T-helper 2 cell treated with Interferon-gamma antibody and Interleukin-4, amounts not matched to agents 5 μg/mL and 100 μg/mL, for 36 hours (primary cell): ENCODE measurements at places on chromosomes 3 and 15.

DNA sequence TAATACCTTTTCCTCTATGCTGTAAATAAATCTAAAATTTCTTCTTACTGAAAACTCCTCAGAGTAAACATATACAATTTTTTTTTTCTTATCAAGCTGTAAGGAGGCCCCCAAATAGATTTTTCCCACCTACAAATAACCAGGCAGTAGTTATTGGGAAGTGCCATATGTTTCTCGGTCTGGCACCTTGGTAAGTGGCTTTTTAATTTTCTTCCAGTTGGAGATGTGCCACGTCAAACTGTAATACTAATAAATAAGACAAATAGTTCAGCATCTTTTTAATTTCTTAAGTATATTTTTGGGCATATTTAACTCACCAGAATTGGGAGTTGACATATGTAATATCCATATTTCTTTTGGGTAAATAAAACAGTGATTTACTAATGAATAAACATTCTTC, 346.3 kb downstream of the DIPK2A start:
- H3K27ac ChIP-seq: no peak overlapping the region
- DNase-seq: no peak
- peaks cover 2% of the 10 kb centered on the region for H3K27me3 ChIP-seq
- H3K4me3 ChIP-seq: no peak overlapping the region

DNA sequence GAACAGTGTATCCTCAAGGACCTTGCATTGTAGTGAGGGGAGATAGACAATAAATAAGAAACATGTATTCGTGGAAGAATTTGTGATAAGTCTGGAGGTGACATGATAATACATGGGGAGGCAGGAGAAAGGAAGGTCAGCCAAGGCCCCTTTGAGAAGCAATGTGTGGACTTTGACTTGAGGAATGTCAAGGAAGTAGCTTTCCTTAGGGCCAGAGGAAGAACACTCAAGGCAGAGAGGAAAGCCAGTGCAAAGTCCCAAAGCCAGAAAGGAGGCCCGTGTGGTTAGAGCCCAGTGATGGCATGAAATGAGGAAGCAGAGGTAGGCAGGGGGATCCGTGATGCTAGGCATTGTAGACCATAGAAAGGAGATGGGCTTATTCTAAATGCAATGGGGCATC, 192.2 kb downstream of the NR1D2 start:
- DNase-seq: no peak
- H3K4me3 ChIP-seq: no peak overlapping the region
- H3K27me3 ChIP-seq: no peaks in the 10 kb centered on the region
- no peaks in the 10 kb centered on the region for H3K4me1 ChIP-seq
- no peaks in the 10 kb centered on the region for H3K36me3 ChIP-seq

DNA sequence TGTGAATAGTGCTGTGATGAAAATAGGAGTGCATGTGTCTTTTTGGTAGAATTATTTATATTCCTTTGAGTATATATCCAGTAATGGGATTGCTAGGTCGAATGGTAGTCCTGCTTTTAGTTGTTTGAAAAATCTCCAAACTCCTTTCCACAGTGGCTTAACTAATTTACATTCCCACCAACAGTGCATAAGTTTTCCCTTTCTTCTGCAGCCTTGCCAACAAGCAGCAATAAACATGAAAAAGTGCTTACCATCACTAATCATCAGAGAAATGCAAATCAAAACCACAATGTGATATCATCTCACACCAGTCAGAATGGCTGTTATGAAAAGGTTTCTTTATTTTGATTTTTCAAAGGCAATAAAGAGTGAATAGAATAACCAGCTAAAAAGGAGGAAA, 1105.9 kb downstream of the NAALADL2 start:
- no peak for DNase-seq
- H3K36me3 ChIP-seq: no peaks in the 10 kb centered on the region
- H3K27ac ChIP-seq: no peak overlapping the region
- H3K4me3 ChIP-seq: no peak overlapping the region
- H3K4me1 ChIP-seq: no peaks in the 10 kb centered on the region

DNA sequence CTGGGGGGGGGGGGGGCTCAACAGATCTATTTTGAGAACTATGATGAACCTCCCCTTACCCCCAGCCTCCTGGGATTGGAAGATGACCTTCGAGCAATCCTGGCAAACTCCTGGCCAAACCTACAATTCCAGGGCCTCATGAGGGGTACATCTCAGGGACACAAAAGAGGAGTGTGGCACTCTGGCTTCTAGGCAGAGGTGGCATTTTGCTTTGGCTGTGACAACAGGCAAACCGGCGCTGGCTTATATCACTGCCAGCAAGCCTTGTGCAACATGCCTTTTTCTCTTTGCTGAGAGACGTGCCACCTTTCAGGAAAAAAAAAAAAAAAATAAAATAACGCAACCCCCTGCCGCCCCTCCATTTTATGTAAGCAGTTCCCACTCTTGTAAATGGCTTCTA, 31.8 kb upstream of the FEZF2 start:
- DNase-seq: no peak
- H3K36me3 ChIP-seq: no peaks in the 10 kb centered on the region
- no peaks in the 10 kb centered on the region for H3K27me3 ChIP-seq

GRCh38 chr15:92904722-92905571, 4.8 kb downstream of the CHD2 start:
- peak overlapping the region; percentile 86 for H3K4me3 ChIP-seq
- no peak for DNase-seq
- peak overlapping the region; percentile 100 for H3K27ac ChIP-seq
- H3K4me1 ChIP-seq: peaks cover 53% of the 10 kb centered on the region
- H3K36me3 ChIP-seq: peaks cover 62% of the 10 kb centered on the region
- no peaks in the 10 kb centered on the region for H3K27me3 ChIP-seq

GRCh38 chr3:50212502-50212901, 7.4 kb downstream of the SLC38A3 start:
- peaks cover 11% of the 10 kb centered on the region for H3K27me3 ChIP-seq
- H3K4me1 ChIP-seq: no peaks in the 10 kb centered on the region
- no peak for DNase-seq
- H3K4me3 ChIP-seq: no peak overlapping the region
- no peaks in the 10 kb centered on the region for H3K36me3 ChIP-seq

DNA sequence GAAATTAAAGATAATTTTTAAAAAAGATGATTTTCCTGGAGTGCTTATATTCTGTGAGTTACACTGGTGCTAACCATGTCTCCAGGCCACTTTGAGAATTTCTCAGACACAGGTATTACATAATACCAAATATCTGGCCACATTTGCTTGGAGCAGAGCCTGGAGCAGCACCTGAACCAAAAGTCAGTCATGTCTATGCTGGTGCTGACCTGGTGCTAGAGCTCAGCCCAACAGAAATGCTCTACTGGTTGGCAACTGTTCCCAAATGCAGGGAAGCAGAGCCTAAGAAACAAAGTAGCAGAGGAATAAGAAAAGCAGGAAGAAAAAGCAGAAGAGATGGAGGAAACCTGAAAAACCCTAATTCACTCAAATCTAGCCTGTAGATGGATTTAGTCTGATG, 135.7 kb upstream of the SLC7A14 start:
- no peak overlapping the region for H3K4me3 ChIP-seq
- no peaks in the 10 kb centered on the region for H3K4me1 ChIP-seq
- no peak for DNase-seq

DNA sequence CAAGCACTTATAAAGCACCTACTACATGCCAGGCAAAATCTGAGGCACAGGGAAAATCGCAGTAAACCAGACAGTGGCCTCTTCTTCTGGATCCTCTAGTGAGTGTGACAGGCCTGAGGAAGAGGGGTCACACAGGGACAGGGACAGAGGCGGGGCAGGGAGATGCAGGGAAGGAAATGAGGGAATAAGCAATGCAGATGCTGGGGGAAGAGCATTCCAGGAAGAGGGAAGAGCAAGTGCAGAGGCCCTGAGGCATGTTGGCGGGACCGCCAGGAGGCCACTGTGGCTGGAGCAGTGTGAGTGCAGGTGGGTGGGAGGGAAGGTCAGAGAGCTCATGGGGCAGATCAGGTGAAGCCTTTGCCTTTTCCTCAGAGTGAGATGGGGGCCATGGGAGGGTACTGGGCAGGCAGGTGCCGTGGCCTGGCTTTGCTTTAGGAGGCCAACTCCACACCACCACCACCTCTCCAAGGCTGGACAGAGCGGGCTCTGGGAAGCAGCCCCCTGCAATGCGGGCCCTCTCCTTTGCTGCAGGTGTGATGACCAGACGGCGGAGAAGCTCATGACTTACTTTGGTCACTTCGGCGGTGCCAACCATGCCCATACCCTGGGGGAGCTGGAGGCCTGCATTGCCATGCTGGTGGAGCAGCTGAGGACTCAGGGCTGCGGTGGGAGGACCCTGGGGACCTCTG, 26.8 kb upstream of the GP9 start:
- no peak overlapping the region for H3K4me3 ChIP-seq
- H3K27me3 ChIP-seq: peaks cover 5% of the 10 kb centered on the region
- H3K36me3 ChIP-seq: no peaks in the 10 kb centered on the region
- no peak overlapping the region for H3K27ac ChIP-seq
- H3K4me1 ChIP-seq: peaks cover 4% of the 10 kb centered on the region

- no peak overlapping the region for H3K27ac ChIP-seq
- no peak for DNase-seq
- no peaks in the 10 kb centered on the region for H3K36me3 ChIP-seq
- no peaks in the 10 kb centered on the region for H3K27me3 ChIP-seq
Measured at GRCh38 chr3:128411574-128412064, 55.1 kb downstream of the DNAJB8 start.

GRCh38 chr15:64430000-64430735, 30.2 kb upstream of the ZNF609 start:
- H3K36me3 ChIP-seq: peaks cover 26% of the 10 kb centered on the region
- peak; percentile 51 for DNase-seq
- no peaks in the 10 kb centered on the region for H3K27me3 ChIP-seq

- no peaks in the 10 kb centered on the region for H3K36me3 ChIP-seq
- no peaks in the 10 kb centered on the region for H3K4me1 ChIP-seq
- no peak overlapping the region for H3K27ac ChIP-seq
- peaks cover 3% of the 10 kb centered on the region for H3K27me3 ChIP-seq
- no peak overlapping the region for H3K4me3 ChIP-seq
Measured at GRCh38 chr3:12143949-12144504, 14.7 kb downstream of the TIMP4 start.

GRCh38 chr3:195066441-195066841, 204.5 kb downstream of the XXYLT1 start:
- DNase-seq: no peak
- no peak overlapping the region for H3K27ac ChIP-seq
- H3K27me3 ChIP-seq: no peaks in the 10 kb centered on the region
- no peaks in the 10 kb centered on the region for H3K36me3 ChIP-seq

DNA sequence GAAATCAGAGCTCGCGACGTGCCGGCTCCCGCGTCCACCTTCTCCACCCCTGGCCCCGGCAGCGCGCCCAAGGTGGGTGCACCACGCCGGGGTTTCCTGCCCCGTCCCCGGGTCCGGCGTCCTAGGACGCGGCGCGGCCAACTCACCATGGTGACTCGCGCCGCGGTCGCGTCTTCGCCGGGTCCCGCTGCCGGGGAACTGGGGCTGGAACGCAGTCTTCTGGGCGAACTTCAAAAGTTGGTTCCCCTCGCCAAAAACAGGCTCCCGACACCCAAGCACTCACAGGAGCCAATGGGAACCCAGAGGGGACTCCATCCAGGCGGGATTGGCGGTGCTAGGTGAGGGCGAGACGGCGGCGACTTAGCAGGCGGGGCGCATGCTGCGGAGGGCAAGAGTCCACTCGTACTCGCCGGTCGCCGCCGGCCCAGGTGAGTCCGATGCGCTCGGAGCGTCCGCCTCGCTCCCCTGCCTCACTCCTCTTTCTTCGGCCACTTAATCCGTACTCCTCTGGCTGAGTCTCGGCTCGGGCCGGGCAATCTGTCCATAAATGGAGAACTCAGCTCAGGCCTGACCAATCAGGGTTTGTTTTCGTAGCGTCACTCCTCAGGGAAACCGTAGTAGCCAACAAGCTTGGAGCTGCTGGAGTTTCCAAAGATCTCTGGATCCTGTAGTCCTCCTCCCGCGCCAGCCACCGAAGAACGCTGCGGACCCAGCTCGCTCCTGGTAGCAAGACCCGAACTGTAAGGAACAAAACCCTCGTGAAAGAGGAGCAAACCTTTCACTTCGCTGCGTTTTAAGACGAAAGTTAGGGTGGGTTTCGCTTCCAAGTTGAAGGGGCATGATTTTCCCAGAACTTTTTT, at the start of gene MYO1E:
Gene MYO1E, minus strand, starts transcription at position 520 of the 860 bp plus-strand sequence. Its CDS starts 371 bp downstream, at position 149.
- DNase-seq: peak; percentile 56
- H3K27ac ChIP-seq: peak within 1 kb of the TSS; percentile 33
- H3K27me3 ChIP-seq: peaks cover 56% of the 10 kb centered on the region
- H3K4me1 ChIP-seq: peaks cover 28% of the 10 kb centered on the region
- H3K36me3 ChIP-seq: peaks cover 8% of the 10 kb centered on the region

GRCh38 chr15:62357431-62357830, 192.3 kb upstream of the C2CD4B start:
- no peak overlapping the region for H3K27ac ChIP-seq
- H3K27me3 ChIP-seq: peaks cover 3% of the 10 kb centered on the region
- H3K36me3 ChIP-seq: no peaks in the 10 kb centered on the region

- peak overlapping the region; percentile 64 for H3K4me3 ChIP-seq
- peaks cover 32% of the 10 kb centered on the region for H3K36me3 ChIP-seq
- H3K27ac ChIP-seq: peak overlapping the region; percentile 89
- H3K4me1 ChIP-seq: peaks cover 79% of the 10 kb centered on the region
- no peak for DNase-seq
- H3K27me3 ChIP-seq: no peaks in the 10 kb centered on the region
Measured at GRCh38 chr15:55279100-55279745, 10.4 kb downstream of the RAB27A start.

GRCh38 chr15:92586383-92586942, 69.1 kb downstream of the FAM174B start:
- no peaks in the 10 kb centered on the region for H3K36me3 ChIP-seq
- no peak for DNase-seq
- no peak overlapping the region for H3K27ac ChIP-seq
- no peaks in the 10 kb centered on the region for H3K4me1 ChIP-seq
- H3K4me3 ChIP-seq: no peak overlapping the region
- H3K27me3 ChIP-seq: no peaks in the 10 kb centered on the region
